ENCODE measurements at places on chromosomes 1 and 21.

- DNase-seq: no peak
These were observed 230.1 kb downstream of the BARHL2 start for GRCh38 chr1:90486996-90487395.

GRCh38 chr1:185376840-185377635, 60.0 kb upstream of the IVNS1ABP start:
- DNase-seq: no peak

DNA sequence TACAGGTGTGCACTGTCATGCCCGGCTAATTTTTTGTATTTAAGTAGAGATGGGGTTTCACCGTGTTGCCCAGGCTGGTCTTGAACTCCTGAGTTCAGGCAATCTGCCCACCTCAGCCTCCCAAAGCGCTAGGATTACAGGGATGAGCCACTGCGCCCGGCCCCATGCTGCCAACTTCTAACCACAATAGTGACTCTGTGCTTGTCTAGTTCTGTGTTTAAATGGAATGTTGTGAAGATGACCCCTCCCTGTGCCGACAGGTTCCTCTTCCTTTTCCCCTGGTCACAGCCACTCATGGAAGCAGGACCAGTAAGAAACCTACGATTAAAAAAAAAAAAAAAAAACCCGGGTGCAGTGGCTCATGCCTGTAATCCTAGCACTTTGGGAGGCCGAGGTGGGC, 4.7 kb downstream of the MAP1LC3C start:
- no peak for DNase-seq

DNA sequence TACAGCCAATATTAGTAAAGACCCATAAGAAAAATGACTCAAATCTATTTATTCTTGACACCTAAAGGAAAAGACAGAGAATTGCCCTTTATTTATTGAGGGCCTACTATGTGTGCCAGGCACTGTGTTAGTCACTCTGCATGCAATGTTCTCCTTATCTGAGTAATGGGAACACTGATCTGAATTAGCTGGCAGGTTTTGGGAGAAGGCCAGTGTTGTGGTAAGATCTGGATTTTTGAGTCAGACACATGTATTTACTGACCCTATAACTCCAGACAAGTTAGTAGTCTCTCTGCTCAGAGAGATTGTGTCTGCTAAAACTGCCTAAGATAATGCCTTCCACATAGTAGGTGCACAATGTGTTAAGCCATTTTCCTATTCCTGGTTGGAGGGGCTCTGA, 17.3 kb downstream of the LCE4A start:
- DNase-seq: no peak

DNA sequence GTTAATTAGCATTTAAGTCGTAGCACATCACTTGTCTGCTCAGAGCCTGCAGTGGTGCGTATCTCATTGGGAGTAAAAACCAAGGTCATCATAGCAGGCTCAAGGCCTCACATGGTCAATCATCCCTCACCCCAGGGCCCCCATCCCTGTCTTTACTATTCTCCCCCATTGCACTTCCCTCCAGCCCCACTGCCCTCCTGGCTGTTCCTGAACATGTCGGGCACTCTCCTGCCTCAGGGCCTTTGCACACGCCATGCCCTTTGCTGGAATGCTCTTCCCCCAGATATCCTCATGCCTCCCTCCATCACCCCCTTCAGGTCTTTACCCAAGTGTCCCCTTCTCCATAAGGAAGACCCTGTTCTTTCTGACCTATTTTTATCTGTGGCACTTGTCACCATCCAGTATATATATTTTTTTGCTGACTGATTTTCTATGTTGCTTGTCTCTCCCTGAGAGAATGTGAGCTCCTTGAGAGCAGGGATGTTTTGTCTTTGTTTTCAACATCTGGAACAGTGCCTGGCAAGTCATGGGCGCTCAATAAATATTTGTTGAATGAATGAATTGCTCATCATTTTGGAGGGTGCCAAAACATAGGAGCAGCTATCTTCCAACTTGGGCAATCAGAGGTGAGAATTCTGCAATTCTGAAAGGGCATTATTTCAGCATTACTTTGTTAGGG, 74.1 kb upstream of the POU3F1 start:
- no peak for DNase-seq

DNA sequence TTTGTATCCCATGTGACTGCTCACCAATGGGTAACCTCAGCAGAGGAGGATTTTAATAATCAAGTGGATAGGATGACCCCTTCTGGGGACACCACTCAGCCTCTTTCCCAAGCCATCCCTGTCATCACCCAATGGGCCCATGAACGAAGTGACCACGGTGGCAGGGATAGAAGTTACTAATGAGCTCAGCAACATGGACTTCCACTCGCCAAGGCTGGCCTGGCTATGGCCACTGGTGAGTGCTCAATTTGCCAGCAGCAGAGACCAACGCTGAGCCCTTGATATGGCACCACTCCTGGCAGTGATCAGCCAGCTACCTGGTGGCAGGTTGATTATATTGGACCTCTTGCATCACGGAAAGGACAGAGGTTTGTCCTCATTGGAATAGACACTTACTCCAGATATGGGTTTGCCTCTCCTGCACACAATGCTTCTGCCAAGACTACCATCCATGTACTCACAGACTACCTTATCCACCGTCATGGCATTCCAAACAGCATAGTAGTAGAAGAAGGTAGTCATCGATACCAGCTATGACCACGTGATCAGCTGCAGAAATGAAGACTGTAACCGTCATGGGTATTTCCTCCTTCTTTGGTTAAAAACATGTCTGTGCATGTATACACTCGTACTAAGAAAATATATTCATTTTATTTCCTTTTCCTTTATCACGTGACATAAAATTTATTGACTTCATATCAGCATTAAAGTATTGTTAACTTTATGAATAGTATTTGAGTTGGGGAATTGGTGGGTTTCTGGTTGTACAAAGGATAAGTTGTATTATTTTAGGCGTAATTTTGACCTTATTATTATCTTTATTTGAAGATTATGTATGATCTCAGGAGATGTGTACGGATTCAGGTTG, 562.6 kb downstream of the PTPRU start:
- DNase-seq: no peak

DNA sequence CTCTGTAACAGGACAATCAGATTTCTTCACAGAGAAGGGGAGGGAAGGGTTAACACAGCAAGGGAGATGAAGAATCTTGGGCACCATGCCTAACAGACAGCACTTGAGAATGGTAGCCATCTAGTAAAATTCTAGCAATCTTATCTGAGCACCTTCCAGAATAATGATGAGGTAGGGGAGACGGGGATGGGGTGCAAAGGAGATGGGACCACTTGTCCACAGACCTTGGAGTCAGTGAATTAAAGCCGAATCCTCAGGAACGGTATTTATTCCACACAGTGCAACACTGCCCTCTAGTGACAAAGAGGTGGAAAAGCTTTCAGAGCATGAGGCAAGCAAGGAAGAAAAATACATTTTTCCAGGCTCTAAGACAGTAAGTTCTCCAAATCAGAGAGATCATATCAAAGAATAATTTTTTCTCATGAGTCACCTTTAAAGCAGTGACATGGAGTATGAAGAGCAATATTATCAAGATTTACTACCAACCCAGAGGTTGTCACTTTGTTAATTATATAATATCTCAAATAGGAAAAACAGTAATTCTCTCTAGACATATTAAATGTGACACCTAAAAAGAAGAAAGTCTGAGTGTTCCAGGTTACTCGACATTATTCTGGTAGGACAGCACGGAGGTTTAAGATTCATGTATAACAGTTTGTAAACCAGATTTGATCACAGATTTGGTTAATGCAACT, 43.3 kb upstream of the LPAR3 start:
- DNase-seq: peak; percentile 82

- DNase-seq: no peak
These were observed 123.2 kb downstream of the LHX8 start for GRCh38 chr1:75257424-75257823.

DNA sequence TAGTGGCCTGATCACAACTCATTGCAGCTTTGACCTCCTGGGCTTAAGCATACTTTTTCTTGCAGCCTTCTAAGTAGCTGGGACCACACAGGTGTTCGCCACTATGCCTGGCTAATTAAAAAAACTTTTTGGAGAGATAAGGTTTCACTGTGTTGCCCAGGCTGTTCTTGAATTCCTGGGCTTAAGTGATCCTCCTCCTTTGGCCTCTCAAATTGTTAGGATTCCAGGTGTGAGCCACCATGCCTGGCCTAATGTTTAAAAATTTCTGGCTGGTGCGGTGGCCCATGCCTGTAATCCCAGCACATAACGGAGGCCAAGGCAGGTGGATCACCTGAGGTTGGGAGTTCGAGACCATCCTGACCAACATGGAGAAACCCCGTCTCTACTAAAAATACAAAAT, 24.4 kb downstream of the YTHDF2 start:
- DNase-seq: no peak

GRCh38 chr1:235834620-235835019, 32.1 kb downstream of the LYST start:
- DNase-seq: no peak

DNA sequence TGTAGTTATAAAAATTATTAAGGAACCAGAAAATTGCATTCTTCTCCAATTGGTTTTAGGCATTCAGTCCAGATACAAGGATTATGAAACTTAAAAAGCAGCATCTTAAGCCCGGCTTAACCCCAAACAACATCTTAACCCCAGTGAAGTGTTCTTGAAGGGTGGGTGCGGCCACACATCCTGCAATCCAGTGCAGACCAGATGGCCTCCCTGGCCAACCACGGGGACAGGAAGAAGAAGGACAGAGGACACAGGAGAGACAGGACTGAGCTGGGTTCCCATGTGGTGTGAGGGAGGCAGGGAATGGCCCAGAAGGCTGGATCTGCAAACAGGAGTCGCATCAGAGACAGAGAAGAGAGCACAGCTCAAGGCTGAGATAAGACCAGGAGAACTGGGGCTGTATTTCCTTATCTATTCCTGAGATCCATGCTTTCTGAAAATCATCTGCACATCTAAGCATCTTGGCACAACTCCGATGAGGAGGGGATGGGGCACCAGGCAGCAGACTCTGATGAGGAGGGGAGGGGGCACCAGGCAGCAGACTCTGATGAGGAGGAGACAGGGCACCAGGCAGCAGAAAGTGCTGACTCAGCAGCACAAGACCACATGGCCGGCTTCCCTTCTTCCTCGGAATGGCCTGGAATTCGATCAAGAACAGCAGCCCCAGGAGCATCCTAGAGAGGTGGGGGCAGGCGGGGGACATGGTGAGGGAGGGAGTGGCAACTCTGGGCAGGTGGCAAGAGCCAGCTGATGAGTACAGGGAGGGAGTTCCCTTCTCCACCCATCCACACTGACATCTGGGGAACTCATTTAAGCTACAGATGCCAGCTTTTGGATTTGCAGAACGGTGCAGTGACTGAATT, 26.6 kb downstream of the ABCG1 start:
- DNase-seq: peak; percentile 67

DNA sequence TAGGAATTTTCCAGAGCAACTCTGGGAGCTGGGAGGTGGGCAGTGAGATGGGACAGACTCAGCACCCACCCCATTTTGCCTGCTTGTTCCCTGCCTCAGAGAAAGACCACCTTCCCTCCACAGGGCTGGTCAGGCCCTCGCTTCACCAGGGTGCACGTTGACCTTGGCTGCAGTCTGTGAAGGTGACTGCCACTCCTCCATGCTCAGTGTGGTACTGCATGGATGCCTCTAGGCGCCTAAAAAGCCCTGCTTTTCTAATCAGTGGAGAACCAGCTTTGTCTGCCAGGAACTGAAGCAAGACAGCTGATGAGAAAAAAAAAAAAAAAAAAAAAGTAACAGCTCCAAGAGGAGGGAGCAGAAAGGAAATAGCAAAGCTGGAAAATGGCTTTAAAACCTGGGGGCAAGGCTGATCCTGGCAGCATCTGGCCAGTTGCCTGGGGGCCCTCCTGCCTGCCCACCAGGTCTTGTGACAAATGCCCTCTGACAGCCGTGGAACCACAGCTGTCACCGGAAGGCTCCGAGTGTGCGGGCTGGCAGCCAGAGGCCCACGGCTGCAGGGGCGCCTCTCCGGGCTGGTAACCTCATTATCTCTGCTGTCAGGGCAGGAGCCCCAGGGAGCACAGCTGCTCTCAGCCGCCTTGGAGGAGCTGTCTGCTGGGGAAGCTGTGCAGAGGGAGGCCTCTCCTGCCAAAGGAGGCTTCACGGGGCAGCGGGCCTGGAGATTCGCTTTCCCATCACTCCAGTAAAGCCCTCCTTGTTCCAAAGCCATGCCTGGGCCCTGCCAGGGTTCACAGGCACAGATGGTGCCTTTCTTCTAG, 13.7 kb downstream of the KIAA1614 start:
- peak; percentile 85 for DNase-seq

- DNase-seq: no peak
These were observed 11.2 kb downstream of the RPL5 start for GRCh38 chr1:92843046-92843423.

GRCh38 chr1:153150846-153151245, at the start of gene SPRR2G:
Gene SPRR2G (minus strand): TSS chr1:153150890. CDS start chr1:153150110, 780 bp downstream.
- DNase-seq: no peak

- DNase-seq: no peak
These were observed 152.2 kb upstream of the SGIP1 start for GRCh38 chr1:66381621-66382275.

DNA sequence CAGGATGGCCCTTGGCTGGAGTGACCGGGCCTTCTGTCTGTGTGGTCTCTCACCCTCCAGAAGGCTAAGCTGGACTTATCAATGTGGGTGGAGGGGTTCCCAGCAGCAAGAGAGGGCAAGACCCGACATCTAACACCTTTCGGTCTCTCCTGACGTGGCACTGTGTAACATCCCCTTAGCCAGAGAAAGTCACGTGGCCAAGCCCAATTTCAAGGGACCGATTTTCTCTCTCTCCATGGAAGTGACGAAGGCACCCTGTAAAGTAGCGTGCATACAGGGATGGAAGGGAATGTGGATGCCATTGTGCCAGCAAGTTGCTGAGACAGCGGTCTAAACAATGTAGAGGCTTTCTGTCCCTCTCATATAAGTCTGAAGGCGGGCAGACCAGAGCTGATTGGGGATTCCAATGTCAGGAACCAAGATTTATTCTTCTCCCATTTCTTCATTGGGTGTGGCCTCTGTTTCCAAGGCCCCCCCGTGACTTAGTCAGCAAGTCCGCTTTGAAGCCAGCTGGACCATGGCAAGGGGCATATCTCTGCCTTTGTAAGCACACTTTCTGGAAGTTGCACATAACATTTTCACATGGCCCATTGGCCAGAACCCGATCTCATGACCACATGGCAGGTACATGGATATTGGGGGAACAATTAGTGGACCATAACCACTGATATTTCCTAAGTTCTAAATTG, 12.5 kb downstream of the MX1 start:
- no peak for DNase-seq

- DNase-seq: no peak
These were observed 271.4 kb upstream of the NR5A2 start for GRCh38 chr1:199756066-199756465.

- DNase-seq: no peak
These were observed 125.5 kb downstream of the ADAMTS1 start for GRCh38 chr21:26719750-26720149.

DNA sequence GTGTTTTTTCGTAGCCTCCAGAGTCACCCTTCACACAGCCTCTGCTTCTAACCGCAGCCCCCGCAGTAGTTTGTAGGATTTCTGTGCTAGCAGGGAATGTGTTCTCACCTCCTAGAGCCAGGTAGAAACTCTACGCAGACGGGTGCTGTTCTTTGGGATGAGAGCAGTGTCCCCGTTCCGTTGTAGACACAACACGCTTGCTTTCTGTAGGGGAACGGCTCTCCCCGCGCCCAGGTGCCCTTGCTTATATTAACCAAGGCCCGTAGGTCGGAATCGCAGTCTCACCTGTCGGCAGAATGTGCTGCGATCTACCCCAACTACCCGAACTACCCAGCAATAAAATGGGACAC, 111.8 kb upstream of the NBPF11 start:
- DNase-seq: peak; percentile 44

- DNase-seq: no peak
These were observed 49.7 kb upstream of the GFI1 start for GRCh38 chr1:92536211-92536979.

Data from NCI-H1105 treated with DMSO at 0.1 percent for 48 hours (cell line).